ENCODE measurements at places on chromosomes 7 and 10. TPM values are rescaled to one million over a fixed set of nuclear protein-coding genes. Genes with fewer than 3 reads are reported as not detected.

- DNase-seq, result no peak
Measured at GRCh38 chr7:1409555-1409954, 49.7 kb downstream of the MICALL2 start.

DNA sequence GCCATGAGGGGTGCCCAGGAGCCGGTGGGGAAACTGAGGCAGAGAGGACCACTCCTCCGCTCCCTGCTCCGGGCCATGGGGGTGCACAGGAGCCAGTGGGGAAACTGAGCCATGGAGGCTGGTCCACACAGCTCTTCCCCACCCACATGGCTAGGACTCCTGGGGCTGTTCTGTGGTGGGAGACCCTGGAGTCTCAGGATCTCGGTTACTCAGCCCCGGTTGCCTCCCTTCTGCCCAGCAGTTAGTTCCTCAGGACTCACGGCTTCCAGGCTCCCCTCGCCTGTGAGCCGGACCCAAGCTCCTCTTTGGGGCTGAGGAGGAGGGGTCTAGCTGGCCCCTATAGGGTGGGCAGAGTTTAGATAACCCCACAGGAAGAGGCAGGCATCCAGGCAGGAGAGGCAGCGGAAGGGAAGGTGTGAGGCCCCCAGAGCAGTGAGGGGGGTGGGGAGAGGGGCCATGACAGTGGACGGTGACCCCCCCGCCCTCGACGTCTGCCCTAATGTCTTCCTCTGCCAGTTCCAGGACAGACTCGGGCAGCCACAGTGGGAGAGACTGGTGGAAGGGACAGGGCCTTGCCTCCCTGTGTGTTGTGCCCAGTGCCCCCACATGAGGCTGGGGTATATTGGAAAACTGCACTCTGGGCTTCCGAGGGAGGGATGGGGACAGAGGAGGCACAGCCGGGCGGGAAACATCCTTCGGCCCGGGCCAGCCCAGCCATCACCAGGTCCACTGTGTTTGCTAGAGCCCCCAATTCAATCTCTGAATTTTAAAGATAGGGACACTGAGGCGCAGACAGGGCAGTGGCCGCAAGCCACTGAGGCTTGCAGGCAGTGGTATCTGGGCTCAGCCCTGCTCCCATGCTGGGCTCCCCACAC is 4.3 kb downstream of the ELFN1 start:
- peak; percentile 82 for DNase-seq

JCAD gene
- 47.0 TPM for total RNA-seq

GRCh38 chr7:47888371-47889265 is 59.6 kb downstream of the PKD1L1 start:
- no peak for DNase-seq

DNA sequence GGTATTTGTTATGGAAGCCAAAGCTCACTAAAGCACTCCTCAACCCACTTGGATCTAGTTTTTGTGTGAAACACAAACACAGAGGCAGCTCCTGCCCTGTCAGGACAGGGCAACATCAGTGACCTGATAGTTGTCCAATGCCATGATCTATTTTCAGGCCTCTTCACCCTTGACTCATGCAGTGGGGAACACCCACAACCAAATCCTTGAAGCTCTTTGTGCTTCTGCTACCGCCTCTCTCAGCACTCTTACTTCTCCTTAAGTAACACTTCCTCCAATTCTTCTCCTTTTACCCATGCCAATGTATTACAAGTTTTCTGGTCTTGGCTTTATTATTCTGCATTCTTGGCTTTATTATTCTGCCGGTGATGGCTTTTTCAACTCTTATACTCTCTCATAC is 425.3 kb downstream of the INHBA start:
- DNase-seq, result no peak
